Hippocampal formation (tissue), 2 donors: ENCODE measurements at places on chromosomes 16 and 17.

DNA sequence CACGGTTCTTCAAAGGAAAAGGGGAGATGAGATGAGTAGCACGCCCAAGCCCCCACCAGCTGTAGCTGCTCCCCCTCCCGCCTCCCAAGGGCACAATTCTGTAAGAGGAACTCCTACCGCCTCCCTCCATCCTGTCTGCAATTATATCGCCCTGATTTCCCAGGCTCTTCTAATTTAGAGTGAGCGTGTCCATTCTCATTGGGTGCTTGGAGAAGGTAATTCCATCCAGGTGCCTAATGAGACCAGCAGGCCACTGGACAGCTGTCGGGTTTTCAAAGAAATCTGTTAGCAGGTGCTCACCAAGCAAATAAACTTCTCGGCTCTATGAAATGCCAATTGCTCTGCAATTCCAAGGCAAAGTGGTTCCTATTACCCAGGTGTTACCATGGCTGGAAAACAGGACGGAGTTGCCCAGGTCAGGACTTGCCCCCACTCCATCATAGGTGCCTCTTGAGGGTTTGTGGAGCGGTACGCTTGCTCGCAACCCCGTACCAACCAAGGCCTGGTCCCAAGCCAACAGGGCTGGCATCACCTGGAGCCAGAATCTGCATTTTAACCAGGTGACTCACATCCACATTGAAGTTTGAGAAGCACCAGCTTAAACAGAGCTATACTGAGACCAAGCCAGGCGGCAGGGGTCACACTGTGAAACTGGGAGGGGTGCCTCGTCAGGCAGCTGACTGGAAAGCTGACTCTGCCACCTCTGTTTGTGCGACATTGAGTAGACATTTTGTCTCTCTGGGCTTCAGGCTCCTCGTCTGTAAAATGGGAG is 16.5 kb upstream of the MEAK7 start:
- no peak for DNase-seq

- DNase-seq, result peak; percentile 84
Observed at GRCh38 chr17:78432226-78433012, 54.0 kb downstream of the PGS1 start.

- peak; percentile 4 for DNase-seq
Observed at GRCh38 chr16:69417520-69418199, 6.8 kb upstream of the CYB5B start.

DNA sequence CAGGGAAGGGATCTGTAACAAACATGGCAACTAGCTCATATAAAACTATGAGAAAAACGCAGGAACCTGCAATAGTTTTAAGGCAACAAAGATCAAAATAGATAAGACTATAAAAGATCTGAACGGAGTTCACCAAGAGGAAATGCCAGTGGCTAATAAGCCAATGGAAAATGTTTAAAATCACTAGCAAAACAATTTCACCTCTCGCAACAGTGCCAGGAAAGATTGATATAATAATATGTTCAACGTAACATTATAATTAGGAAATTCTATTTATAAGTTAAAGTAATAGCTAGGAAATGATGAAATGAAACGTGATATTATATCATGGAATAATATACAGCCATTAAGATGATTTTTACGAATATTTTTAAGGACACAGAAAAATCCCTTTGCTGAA is 16.0 kb downstream of the MRC2 start:
- DNase-seq, result no peak

GRCh38 chr17:45923511-45924268 is 29.3 kb downstream of the MAPT start:
- no peak for DNase-seq

DNA sequence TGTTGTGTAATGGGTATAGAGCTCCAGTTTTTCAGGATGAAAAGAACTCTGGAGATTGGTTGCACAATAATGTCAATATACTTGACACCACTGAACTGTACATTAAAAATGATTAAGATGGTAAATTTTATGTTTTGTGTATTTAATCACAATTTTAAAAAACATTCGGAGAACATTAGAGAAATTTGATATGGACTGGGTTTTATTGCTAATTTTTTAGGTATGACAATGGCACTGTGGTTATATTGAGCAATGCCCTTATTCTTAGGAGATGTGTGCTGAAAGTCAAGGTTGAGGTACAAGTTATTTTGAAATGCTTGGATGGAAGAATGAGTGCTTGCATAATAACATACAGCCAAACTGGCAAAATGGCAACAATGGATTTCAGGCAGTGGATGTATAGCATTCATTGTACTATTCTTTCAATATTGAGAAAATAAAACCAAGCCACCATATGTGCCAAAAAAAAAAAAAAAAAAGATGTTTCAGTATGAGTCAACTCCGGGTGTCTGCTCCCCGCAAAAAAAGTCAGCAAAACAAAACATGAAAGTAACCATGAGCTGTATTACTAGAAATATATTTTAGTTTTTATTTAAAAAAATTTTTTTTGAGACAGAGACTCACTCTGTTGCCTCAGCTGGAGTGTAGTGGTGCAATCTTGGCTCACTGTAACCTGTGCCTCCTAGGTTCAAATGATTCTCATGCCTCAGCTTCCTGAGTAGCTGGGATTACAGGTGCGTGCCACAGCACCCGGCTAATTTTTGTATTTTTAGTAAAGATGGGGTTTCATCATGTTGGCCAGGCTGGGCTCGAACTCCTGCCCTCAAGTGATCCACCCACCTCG is 19.8 kb downstream of the HOXB1 start:
- DNase-seq, result no peak

DNA sequence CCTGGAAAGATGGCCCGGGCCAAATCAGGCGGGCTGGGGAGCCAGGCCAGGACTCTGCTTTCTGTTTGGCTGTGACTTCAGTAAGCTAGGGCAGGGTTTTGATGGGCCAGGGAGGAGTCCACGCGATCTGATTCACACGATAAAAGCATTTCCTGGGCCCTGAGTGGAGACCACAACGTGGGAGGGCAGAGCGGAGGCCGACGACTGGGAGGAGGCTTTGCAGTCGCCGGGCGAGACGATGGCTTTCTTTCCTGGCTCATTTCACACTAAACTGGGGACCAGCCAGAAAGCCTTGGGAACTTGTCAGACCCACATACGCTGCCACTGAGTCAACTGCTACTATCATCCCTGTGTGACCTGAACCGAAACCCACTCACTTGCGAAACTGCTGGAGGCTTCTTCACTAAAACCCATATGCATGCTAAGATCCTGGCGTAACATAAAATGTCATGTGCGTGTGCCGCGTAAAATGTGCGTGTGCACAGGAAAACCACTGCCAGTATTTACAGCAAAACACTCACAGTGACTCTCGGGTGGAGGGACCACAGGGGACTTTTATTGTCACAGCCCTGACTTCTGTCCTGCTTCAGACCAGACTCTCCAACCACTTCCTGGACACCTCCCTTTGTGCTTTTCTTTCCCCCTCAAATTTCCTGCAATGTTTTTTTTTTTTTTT is 14.2 kb upstream of the RHBDF2 start:
- no peak for DNase-seq

DNA sequence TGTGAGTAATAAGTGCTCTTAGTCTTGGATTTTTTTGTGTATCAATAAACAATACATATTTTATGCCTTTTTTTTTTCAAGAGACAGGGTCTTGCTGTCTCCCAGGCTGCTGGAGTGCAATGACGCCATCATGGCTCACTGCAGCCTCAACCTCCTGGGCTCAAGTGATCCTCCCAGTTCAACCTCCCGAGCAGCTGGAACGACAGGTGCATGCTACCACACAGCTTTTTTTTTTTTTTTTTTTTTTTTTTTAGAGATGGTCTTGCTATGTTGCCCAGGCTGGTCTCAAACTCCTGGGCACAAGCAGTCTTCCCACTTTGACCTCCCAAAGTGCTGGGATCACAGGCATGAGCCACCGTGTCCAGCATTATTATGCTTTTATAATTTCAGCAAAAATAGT is 13.0 kb downstream of the ACSF2 start:
- no peak for DNase-seq

GRCh38 chr16:80107900-80108299 is 432.9 kb upstream of the DYNLRB2 start:
- DNase-seq, result no peak

DNA sequence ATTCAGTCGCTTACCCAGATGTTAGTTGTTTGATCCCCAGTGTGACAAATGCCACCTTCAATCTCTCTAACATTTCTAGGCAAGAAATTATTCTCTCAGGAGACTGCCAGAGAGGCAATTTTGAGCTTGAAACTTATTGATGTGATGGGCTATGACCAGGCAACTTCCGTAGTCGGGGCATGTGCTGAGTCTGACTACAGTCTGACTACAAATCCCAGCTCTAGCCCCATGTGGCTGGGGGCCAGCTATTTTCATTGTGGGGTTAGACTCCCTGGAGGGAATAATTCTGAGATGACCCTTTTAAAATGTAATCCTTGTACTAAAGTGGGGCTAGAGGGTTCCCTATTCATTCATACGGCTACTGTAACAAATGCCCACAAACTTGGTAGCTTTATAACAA is 65.9 kb downstream of the RBFOX1 start:
- no peak for DNase-seq

DNA sequence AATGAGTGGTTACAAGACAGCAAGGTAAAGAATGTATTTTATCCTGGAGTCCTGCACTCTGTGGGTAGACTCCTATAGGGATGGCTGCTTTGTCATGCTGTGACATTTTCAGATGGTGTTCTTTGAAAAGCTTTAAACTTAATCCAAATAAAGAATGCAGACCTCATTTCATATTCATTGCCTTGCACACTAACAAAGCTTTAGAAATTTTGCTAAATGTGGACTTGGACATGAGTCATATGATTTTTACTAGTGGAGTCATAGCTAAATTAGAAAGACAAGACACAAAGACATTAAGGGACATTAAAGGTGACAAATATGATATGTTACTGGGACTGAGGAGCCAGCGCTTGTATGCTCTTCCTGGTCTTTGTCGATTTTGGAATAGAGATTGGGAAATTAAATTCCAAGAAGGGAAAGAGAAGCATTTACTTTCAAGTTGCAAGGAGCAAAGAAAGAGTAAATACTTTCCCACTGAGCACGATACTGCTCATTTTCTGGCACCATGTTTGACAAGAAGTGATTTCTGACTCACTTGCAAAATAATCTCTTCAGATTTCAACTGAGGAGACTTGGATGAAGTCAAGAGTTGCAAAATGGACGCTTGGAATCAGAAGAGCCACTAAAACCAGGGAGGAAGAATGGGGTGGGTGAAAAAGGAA is 152.9 kb upstream of the MYOCD start:
- DNase-seq, result no peak

DNA sequence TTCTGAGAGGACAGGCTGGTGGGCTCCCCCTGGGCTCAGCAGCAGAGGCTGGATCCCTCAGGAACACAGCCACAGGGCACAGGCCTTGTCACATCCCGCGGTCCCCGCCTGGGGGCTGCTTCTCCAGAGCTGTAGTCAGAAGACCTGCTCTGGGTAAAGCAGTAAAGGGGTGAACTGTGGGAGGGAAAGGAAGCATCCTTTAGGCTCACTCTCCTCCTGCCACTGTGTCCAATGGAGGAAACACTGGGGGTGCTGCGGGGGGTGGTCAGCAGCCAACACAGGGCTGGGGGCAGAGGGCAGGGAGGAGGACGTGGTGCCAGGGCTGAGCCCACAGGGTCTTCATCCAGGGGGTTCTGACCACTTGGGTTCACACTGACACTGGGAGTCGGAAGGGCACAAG is 5.0 kb upstream of the SLC38A8 start:
- DNase-seq, result no peak

DNA sequence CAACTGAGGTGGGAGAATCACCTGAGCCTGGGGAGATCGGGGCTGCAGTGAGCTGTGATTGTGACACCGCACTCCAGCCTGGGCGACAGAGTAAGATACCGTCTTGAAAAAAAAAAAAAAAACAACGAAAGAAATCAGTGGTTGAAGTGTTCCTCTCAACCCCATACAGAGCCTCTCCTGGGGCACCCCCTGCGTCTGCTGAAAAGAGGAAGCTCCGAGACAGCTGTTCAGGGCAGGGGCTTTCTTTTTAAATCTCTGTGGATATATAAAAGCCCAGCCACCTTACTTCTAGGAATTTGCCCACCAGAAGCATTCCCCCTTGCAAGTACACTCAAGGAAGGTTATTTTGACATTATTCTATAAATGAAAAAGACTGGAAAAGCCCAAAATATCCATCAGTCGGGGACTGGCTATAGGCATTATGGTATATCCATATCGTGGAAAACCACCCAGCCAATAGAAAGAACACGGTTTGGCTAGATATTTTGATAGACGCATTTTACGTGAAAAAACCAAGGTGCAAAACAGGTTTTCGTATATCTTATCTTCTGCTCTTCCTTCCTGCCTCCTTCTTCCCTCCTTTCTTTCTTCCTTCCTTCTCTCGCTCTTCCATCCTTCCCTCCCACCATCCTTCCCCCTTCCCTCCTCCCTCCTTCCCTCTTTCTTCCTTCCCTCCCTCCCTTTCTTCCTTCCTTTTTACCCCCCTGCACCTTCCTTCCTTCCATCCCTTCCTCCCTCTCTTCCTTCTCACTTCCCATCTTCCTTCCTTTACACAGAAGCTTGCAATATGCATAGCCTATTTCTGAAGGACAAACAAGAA is 9.2 kb upstream of the CCL22 start:
- no peak for DNase-seq

DNA sequence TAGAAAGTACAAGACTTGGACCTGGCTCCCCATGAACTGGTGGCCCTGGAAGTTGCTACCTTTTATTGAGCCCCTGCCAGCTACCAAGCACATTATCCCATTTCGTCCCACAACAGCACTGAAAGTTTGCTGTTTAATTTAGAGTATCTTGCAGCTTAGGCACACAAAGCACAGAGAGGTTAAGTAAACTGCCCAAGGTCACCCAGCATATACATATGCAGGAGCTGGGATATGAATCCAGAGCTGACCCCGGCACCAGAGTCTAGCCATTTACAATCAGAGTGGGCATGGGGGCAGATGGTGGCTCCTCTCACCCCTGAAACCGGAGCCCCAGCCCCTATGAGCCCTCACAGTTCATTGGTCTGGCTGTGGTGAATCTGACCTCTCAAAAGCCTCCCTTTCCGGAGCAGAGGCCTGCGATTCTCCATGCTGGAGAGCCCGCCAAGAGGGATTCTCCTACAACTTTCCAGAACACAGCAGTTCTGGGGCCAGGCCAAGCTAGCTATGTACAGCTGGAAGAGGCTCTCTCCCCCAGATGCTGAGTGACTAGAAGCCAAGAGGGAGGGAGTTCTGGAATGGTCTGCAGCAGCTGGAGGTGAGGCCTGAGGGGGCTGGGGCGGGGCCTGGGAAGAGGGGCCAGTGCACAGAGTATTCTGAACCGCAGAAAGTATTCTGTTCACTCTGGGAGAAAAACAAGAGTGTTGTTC is 58.3 kb downstream of the SREBF1 start:
- peak; percentile 33 for DNase-seq

GRCh38 chr17:48014595-48015111 is 22.9 kb downstream of the COPZ2 start:
- no peak for DNase-seq

- no peak for DNase-seq
Observed at GRCh38 chr16:79772048-79772447, 171.5 kb upstream of the MAF start.
